ENCODE measurements at places on chromosomes 16 and 17.
A peak's percentile ranks its signal among the peaks of the same experiment; 100 is the strongest.

- no peak for DNase-seq
Observed at GRCh38 chr17:45155483-45155882, 6.2 kb upstream of the HEXIM2 start.

- no peak for DNase-seq
Observed at GRCh38 chr16:31201582-31202413, 762 bp downstream of the PYCARD start.

DNA sequence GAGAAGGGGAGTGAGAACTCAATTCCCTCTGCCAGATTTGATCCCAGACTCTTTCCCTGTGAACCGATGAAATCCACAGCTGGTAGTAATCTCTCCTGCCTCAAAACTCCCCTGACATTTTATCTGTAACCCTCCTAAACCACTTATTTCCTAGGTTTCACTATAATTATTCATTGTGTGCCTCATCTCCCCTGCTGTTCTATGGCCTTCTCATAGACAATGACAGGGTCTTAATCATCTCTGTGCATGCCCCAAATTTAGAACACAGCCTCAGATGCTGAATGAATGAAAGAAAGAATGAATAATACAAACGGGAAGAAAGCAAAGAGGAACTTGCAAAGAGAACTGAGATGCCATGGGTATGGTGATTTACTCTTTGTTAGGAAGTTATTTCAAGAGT lies 451.1 kb downstream of the HS3ST3B1 start:
- no peak for DNase-seq

- no peak for DNase-seq
Observed at GRCh38 chr16:64654178-64654577, 467.7 kb downstream of the CDH11 start.

GRCh38 chr17:43094129-43094835 lies 30.9 kb downstream of the BRCA1 start:
- no peak for DNase-seq

DNA sequence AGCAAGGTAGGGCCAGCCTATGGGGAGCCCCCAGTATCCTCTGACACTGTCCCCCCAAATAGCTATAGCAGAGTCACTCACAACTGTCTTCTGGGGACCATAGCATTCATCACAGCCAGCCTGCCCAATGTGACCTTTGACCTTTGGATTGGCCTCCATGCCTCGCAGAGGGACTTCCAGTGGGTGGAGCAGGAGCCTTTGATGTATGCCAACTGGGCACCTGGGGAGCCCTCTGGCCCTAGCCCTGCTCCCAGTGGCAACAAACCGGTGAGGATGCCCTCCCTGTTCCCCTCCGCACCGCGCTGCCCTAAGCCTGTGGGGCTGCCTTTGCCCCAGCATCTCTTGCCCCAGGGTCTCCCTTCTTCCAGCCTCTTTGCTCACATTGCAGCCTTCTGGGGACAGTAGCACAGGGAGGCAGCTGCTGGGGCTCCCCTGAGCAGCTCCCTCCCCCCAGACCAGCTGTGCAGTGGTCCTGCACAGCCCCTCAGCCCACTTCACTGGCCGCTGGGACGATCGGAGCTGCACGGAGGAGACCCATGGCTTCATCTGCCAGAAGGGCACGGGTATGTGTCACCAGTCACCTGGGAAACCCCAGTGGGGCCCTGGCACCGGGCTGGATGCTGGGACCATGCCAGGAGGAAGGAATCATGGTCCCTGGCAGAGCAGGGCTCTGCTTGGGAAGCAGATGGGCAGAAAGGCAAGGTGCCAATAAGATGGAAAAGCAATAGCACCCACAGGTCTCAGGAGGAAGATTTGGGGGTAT lies 61.1 kb downstream of the MRC2 start:
- DNase-seq: no peak

DNA sequence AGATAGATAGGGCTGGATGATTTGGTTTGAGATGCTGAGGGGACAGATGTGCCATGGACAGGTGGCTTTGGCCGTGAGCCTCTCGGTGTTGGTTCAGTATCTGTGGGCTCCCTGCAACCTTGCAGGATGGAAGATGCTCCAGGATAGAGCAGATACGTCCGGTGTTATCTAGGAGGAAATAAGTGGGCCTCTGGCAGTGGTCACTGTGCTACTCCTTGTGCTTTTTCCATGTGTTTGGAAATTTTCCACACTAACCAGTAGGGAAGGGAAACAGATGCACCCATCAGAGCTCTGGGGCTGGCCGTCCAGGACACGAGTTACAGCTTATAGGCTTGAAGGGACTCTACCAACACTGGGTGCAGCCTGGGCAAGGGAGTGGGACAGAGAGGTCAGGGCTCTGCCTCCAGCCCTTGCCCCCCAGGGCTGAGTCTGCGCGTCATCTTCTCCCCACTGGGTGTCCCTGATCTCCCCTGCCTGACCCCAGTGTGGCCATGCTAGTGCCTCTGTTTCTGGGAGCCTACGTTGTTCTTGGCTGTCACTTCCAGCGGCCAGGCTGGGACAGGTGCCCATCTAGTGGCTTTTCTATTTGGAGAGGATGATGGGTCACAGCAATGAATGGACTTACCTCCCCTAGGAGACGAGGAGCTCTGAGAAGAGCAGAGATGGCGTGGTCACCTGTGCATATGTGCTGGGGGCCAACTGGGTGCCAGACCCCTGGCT lies 166.9 kb downstream of the SEC14L1 start:
- no peak for DNase-seq

DNA sequence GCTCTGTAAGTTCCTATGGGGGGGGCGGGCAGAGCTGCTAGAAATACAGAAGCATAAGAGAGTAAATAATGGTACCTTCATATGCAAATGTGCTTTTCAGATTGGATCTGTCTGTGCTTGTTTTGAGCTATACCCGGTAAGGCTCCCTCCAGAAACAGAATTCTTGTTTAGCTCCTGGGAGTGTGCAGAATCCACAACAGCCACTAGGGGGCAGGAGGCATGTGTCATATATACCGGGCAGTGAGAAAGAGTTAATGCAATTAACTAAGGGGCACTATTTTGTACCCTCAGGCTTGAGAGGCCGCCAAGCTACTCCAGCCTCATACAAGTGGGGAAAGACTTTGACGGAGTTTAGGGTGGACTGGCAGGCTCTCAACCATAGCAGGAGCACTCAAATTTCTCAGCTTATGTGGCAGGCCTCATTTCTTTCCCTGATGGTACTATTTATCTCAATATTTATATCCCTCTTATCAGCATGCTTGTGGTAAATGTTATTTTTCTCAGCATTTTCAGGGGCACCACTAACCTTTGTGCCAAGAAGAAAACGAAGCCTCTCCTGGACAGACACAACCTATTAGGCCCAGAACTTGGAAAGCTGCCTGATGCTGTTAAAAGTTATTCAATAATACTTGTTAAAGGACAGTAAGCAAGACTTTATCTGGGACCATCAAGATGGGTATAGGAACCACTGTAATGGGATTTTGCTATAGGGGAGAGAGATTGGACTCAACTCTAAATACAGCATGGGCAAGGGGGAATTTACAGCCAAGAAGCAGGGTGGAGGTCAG lies 10.7 kb upstream of the CENPV start:
- peak; percentile 68 for DNase-seq

DNA sequence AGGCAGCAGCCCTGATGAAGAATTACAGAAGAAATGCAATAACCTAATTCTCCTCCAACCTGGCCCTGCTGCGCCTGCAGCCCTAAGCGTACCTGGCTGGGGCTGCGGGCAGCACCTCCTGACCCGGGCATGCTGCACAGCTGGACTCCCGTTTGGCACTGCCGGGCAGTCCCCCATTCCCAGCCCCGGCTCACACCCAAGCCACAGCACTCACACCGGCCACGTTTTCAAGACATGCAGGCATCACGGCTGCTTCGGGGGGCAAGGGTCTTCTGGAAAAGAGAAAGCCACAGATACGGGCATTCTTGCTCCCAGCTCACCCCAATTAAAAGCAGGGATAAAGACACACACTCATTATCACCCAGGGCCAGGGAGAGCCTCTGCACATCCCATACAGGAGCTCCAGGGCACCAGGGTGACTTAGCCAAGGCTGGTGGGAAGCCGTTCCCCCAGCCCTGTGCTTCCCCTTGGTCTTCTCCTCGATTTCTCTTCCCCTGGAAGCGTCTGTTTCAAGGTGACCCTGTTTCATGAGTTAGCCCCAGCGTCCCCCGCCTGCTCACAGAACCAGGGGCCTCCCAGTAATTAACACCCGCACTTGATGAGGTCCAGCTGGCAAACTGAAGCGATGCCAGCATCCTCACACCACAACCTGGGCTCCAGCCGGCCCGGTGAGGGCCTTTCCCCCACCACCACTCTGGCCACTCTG lies 216.7 kb downstream of the C16orf78 start:
- DNase-seq: no peak

DNA sequence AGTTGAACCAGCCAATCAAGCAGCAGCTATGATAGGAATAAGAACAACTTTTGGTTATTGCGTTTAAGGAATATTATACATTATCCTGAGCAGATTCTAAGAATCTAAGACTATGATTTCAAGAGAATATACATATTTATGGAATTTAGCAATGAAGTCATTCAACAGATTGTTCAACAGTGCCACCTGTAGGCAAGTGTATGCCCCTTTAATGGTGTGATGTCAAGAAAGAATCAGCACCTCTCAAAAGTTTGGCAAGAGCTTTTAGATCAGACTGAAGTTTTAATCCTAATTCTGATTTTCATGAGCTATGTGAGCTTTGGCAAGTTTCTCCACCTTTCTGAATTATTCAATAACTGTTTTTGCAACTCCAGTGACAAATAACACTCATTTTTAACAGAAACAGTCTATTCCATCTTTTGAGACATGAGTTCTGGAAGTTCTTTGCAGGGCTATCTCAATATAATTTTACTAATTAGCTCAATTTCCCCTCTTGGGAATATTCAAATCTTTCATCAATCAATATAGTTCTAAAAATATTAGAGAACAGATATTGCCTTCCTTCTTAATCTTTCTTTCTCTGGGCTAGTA lies 474.3 kb upstream of the TOM1L1 start:
- no peak for DNase-seq

GRCh38 chr17:77410470-77410869 lies 269.7 kb downstream of the SEC14L1 start:
- no peak for DNase-seq

GRCh38 chr17:59764292-59764741 lies 56.9 kb downstream of the VMP1 start:
- no peak for DNase-seq

GRCh38 chr17:36463916-36464764 lies 22.3 kb upstream of the ZNHIT3 start:
- no peak for DNase-seq

DNA sequence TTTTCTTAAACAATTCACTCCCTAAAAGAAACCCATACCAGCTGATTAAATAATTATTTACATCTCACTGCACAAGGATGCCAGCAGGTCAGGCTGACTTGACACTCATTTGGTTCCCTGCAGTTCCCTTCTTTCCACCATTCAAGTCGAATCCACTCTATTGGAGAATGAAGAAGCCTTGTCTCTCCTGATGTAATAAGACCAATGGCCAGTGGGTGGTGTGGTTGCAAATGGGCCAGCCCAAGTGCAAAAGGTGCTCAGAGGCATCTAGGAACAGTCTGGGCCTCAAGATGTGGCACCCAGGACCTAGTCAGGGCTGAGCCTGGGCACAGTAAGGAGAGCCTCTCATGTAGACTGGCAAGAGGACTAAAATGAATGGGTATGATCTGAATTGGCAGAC lies 9.3 kb downstream of the C16orf78 start:
- no peak for DNase-seq

GRCh38 chr17:35390663-35391062 lies 17.2 kb upstream of the SLFN11 start:
- DNase-seq: no peak

GRCh38 chr17:61260071-61260797 lies 139.4 kb upstream of the TBX2 start:
- no peak for DNase-seq

GRCh38 chr17:4331614-4332013 lies 34.9 kb downstream of the UBE2G1 start:
- peak; percentile 40 for DNase-seq

All from GM12864 (cell line).